Natural killer cell treated with Interleukin-12 subunit alpha and Interleukin-12 subunit beta and Interleukin-15 and Interleukin-18, amount 100 ng/mL, for 72 hours (primary cell): ENCODE measurements at places on chromosomes 2 and 18. TPM values are rescaled to one million over a fixed set of nuclear protein-coding genes. Genes with fewer than 3 reads are reported as not detected.

DNA sequence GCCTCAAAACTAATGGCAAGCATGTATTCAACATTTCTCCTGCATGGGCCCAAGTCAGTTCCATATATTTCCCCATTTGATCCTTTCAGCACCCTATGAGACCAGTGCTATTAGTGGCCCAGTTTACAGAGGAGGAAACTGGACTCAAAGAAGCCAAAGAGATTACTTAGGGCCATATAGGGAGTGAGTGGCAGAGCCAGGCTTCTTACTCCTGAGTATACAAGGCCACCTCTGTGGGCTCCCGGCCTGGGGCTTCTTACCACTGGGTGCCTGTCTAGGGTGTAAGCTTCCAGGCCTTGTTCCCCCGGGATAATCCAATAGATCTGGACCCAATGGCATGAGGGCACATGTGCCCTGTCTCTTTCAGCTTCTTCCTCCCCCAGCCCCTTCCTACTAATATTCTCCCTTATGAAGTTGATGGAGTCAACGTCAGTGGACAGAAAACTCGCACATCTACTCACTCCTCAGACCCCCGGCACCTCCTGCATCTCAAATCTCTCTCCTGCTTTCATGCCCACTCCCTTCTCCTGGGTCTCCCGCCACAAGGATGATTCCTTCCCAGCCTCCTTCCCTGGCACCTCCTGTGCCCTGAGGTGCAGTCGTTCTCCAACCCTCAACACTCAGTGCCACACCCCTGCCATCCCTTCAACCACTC lies 222.6 kb downstream of the ANAPC1 start:
- no peak overlapping the region for H3K27ac ChIP-seq
- H3K4me1 ChIP-seq = peaks cover 19% of the 10 kb centered on the region
- H3K4me3 ChIP-seq = no peak overlapping the region
- no peak for DNase-seq

- no peak overlapping the region for H3K4me3 ChIP-seq
- no peaks in the 10 kb centered on the region for H3K27me3 ChIP-seq
- H3K27ac ChIP-seq = no peak overlapping the region
- no peak for DNase-seq
These were observed 136.2 kb downstream of the CERS6 start for GRCh38 chr2:168592181-168592831.

GRCh38 chr2:109171444-109172334 lies 42.7 kb downstream of the SH3RF3 start:
- H3K27ac ChIP-seq = no peak overlapping the region
- H3K36me3 ChIP-seq = no peaks in the 10 kb centered on the region
- peaks cover 42% of the 10 kb centered on the region for H3K27me3 ChIP-seq
- no peak overlapping the region for H3K4me3 ChIP-seq

DNA sequence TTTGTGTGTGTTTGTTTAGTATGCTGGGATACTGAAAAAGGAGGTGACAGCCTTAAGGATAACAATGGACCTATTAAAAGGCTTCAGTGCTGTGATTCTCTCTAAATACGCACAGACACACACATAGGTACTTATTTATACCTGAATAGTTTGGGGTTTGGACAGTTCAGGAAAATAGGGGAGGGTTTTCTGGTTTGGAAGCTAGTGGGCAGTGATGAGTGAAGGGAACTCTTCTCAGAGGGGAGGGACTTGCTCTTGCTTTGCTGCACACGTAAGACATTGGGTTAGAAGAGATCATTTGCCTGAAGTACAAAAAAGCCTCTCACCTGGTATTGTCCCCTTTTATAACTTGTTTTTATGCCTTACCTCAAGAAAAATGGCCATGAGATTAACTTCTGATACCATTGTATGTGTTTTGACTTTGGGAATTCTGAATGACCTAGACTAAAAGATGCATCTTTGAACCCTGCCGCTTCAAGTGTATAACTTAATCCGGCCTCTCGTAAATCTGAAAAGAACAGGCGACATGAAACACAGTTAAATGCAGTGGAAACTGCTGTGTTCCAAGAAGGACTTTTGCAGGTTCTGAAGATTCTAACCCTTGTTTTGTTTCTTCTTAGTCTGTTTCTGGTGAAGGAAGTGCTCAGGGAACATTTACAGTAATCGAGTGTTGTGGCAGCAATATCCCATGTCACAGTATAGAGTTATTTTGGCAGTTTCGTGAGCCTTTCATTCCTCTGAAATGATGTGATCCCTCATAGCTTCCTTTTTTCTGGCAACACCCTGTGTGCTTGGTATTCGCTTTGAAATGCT lies 2.5 kb downstream of the CRIM1 start:
- H3K27ac ChIP-seq = peak overlapping the region; percentile 78
- peaks cover 29% of the 10 kb centered on the region for H3K4me1 ChIP-seq
- H3K4me3 ChIP-seq = peak overlapping the region; percentile 98
- no peaks in the 10 kb centered on the region for H3K36me3 ChIP-seq
- H3K27me3 ChIP-seq = peaks cover 16% of the 10 kb centered on the region

DNA sequence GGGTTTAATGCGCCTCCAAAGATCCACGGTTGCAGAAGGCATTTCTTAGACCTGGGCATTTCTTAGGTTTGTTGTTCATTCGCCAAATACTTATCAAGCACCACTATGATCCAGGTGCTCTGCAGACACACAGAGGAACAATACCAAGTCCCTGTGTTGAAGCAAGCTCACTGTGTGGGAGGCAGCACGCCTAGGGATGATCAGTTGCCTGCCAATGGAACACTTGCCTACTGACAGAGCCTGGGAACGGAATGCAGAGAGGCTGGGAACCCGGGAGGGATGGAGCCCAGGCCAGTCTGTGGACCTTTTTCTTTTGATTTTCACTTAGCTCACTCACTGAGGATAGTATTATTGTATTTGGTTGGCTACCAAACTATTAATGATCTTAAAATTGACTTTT lies 1.9 kb upstream of the GRP start:
- no peaks in the 10 kb centered on the region for H3K4me1 ChIP-seq
- no peak overlapping the region for H3K27ac ChIP-seq
- H3K4me3 ChIP-seq = no peak overlapping the region

- H3K36me3 ChIP-seq = no peaks in the 10 kb centered on the region
- H3K4me3 ChIP-seq = no peak overlapping the region
- no peaks in the 10 kb centered on the region for H3K4me1 ChIP-seq
- DNase-seq = no peak
- peaks cover 4% of the 10 kb centered on the region for H3K27me3 ChIP-seq
These were observed 214.8 kb upstream of the RAB6C start for GRCh38 chr2:129764376-129765325.

DNA sequence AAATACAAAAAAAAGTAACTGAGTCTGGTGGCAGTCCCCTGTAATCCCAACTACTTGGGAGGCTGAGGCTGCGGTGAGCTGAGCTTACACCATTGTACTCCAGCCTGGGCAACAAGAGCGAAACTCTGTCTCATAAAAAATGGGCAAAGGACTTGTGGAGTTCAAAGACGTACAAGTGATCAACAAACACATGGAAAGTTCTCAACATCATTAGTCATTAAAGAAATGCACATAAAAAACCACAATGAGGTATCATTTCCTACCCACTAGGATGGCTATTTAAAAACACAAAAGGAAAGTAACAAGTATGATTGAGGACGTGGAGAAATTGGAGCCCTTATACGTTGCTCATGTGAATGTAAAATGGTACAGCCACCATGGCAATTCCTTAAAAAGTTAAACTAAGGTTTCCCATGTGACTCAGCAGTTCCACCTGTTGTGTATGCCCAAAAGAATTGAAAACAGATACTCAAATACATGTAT lies 52.3 kb downstream of the RAB10 start:
- peaks cover 14% of the 10 kb centered on the region for H3K36me3 ChIP-seq
- H3K27ac ChIP-seq = peak overlapping the region; percentile 84
- H3K27me3 ChIP-seq = no peaks in the 10 kb centered on the region

The VWC2L gene
- not detected for total RNA-seq

The UGT1A9 gene
- total RNA-seq = not detected

- no peak for DNase-seq
- no peaks in the 10 kb centered on the region for H3K36me3 ChIP-seq
These were observed 97.6 kb downstream of the WDR7 start for GRCh38 chr18:56748698-56749268.

GRCh38 chr2:824954-825353 lies 125.7 kb upstream of the SNTG2 start:
- DNase-seq = no peak
- no peaks in the 10 kb centered on the region for H3K36me3 ChIP-seq
- H3K27me3 ChIP-seq = peaks cover 9% of the 10 kb centered on the region
- H3K4me3 ChIP-seq = no peak overlapping the region
- no peaks in the 10 kb centered on the region for H3K4me1 ChIP-seq

The HADHA gene
- 108 TPM for total RNA-seq

- no peak for DNase-seq
- H3K4me3 ChIP-seq = no peak overlapping the region
- H3K36me3 ChIP-seq = no peaks in the 10 kb centered on the region
- H3K4me1 ChIP-seq = no peaks in the 10 kb centered on the region
These were observed 19.2 kb downstream of the RMP24 start for GRCh38 chr18:35991696-35992095.

DNA sequence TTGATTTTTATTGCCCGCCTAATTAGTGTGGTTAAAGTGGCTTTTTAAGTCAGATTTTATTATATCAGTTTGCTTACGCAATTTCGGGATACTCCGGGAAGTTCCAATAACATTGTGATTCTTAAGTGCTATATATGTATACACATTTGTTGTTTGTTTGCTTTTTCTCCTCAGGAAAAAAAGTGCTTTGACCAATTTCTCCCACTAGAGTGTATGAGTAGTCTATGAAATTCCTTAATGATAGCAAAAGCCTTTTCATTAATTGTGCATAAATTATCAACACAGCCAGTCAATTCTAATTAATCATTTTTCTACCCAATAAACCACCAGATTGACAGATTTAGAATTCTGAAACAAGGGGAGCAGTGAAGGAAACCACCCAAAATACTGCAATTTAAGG lies 172.2 kb downstream of the DPP10 start:
- H3K27ac ChIP-seq = no peak overlapping the region
- no peaks in the 10 kb centered on the region for H3K36me3 ChIP-seq
- no peak overlapping the region for H3K4me3 ChIP-seq
- no peaks in the 10 kb centered on the region for H3K4me1 ChIP-seq
- DNase-seq = no peak

DNA sequence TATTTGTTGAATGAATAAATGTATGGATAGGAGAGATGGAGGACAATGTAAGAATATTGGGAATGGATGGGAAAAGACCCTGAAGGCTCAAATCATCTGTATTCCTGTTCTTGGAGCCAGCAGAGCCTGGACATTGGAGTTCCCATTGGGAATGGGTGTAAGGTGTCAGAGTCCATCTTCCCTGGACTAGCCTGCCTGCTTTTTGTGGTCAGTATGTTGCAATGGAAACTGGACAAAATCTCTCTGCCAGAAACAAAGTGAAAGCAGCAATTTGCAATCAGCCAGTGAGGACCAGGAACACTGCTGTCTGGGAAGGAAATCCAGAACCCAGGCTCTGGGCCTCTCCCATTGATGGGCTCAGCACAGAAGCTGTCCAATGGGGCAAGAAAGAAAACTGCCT lies 83.5 kb upstream of the SKOR2 start:
- peaks cover 16% of the 10 kb centered on the region for H3K27me3 ChIP-seq
- no peaks in the 10 kb centered on the region for H3K36me3 ChIP-seq
- no peak overlapping the region for H3K4me3 ChIP-seq
- H3K27ac ChIP-seq = no peak overlapping the region
- DNase-seq = no peak

DNA sequence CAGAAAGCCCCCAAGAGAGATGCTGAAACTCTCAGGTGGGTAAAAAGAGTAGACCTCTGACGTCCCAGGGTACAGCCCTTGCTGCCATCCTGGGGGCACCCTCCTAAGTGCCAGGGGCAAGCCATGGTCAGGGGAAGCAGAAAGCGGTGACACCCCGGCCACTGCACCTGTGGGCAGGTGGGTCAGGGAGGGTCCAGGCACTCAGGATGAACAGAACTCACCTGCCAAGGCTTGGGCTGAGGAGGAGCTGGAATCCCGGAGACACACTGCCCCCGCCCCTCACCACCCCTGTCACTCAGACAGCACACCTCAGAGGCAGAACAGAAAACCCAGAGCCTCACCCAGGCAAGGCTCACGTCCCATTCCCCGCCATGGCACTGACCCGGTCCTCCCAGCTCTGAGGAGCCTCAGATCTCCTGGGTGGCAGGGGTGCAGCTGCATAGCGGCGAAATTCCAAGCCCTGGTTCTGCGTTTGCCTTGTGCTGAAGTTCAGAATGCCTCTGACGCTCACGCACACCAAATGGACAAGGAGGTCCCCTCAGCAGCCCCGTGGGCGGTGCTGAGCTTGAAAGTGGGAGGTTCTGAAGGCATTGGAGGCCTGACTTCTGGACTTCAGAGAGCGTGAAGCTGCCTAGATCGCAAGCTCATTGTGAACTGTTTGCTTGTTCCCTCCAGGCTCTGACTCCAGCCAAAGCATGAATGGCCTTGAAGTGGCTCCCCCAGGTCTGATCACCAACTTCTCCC lies 4.3 kb downstream of the GPR17 start:
- DNase-seq = no peak
- no peak overlapping the region for H3K27ac ChIP-seq
- H3K4me3 ChIP-seq = no peak overlapping the region
- H3K27me3 ChIP-seq = no peaks in the 10 kb centered on the region
- no peaks in the 10 kb centered on the region for H3K36me3 ChIP-seq

DNA sequence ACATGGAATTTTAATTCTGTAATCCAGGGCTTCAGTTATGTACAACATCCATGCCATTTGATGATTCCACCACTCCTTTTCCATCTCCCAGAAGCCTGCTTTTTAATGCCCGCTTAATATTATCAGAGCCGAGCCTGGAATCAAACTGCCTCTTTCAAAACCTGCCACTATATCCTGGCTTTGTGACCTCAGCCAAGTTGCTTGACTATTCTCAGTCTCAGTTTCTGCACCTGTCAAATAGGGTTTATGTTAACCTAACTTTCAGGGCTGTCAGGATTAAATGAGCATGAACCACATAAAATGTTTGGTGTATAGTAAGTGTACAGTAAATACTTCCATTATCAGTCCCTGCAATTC lies 108.7 kb downstream of the XRCC5 start:
- peaks cover 5% of the 10 kb centered on the region for H3K36me3 ChIP-seq
- H3K27ac ChIP-seq = peak overlapping the region; percentile 60
- no peak for DNase-seq

- no peak overlapping the region for H3K27ac ChIP-seq
- no peaks in the 10 kb centered on the region for H3K4me1 ChIP-seq
- no peak overlapping the region for H3K4me3 ChIP-seq
These were observed 290.5 kb downstream of the CLIP4 start for GRCh38 chr2:29405707-29406106.

DNA sequence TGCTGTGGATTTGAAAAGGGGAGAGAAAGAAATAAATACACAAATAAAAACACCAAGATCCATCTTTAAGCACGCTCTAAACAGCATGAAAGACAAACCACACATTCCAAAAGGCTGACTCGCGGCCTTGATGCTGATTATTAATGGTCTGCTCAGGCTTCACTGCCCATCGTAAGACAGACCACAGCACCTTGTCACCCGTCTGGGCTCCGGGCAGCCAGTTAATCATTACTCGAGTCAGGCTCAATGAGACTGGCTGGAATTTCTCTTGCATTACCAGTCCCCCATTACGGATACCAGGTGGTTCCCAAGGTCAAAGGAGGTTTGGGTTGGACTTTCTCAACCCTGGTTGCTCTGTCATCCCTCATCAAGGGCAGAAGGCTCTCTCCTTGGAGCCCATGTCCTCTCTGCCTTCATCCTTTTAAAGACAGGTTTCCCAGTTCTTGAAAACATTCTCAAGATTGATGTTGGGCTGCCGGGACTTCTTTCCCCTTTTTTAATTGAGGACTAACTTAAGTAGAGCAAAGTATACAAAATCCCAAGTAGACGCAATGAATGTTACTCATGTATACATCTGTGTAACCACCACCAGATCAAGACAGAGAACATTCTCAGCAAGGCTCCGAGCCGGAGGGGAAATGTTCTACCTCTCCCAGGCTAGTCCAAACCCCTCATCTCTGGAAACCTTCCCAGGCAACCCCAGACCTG lies 8.1 kb downstream of the SMAD7 start:
- no peaks in the 10 kb centered on the region for H3K27me3 ChIP-seq
- peak overlapping the region; percentile 96 for H3K4me3 ChIP-seq
- peaks cover 31% of the 10 kb centered on the region for H3K36me3 ChIP-seq
- peak overlapping the region; percentile 83 for H3K27ac ChIP-seq
